ENCODE measurements at places on chromosomes 13 and 19. TPM values are rescaled to one million over a fixed set of nuclear protein-coding genes. Genes with fewer than 3 reads are reported as not detected.

The ZNF607 gene
- total RNA-seq = 5.7 TPM

The PTGER1 gene
- total RNA-seq = 4.5 TPM

The SYNE4 gene
- total RNA-seq = 4.4 TPM

The CLEC4G gene
- total RNA-seq = not detected

The DACT3 gene
- not detected for total RNA-seq

The ATP4B gene
- total RNA-seq = not detected

The SPIB gene
- not detected for total RNA-seq

The MZT1 gene
- total RNA-seq = 22.5 TPM

The NCR1 gene
- total RNA-seq = not detected

The CD33 gene
- not detected for total RNA-seq

The ADAMTSL5 gene
- total RNA-seq = 0.23 TPM

The LILRA1 gene
- not detected for total RNA-seq

The KLF5 gene
- 26.6 TPM for total RNA-seq

The DCLK1 gene
- 1.2 TPM for total RNA-seq
